Activated CD4-positive, alpha-beta T cell treated with anti-CD3 and anti-CD28 coated beads, Interleukin-2, Interleukin-4, amounts not matched to agents 100 ng/mL and 50 ng/mL, durations not matched to agents 16 hours and 8 hours (primary cell): ENCODE measurements at places on chromosomes 6 and 20.

DNA sequence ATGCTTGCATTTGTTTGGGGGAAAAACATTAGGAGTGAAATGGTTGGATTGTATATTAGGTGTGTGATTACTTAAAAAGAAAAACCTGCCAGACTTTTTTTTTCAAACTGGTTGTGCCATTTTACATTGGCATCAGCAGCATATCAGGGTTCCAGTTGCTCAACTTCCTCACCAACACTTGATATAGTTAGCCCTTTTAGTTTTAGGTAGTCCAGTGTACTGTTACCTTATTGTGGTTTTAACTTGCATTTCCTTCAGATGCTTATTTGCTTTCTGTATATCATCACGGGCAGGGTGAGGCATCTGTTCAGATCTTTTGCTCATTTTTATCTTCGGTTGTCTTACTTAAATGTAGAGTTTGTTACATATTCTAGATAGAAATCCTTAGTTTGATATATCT lies 5.2 kb downstream of the XRN2 start:
- DNase-seq = no peak

DNA sequence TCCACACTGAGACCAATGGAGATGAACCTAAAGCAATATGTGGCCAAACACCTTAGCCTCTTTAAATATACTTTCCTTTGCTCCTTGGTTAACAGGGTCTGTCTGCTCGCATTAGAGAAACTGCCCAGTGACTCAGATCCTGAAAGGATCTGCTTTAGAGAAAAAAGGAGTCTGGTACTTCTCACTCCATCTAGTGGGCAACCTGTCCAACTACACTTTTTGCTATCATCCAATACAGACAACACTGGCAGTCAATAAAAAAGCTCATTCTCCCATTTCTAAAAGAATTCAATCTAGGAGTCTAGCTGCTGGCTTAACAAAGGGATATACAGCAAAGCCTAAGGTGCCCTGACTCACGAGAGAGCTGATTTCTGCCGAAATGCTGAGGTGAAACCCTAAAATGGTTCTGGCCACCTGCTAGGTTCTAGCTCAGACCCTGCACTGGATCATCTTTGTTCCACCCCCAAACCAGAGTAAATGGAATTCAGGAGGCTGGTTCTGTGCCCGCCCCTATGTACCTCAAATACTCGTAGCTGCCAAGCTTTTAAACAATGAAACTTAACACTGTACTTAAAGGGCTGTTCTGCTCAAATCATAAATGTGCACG lies 11.5 kb downstream of the GNL1 start:
- DNase-seq = peak; percentile 75

GRCh38 chr20:47165376-47165865 lies 191.1 kb downstream of the ZMYND8 start:
- DNase-seq = no peak

GRCh38 chr6:131377112-131377705 lies 195.8 kb upstream of the ARG1 start:
- DNase-seq = no peak

DNA sequence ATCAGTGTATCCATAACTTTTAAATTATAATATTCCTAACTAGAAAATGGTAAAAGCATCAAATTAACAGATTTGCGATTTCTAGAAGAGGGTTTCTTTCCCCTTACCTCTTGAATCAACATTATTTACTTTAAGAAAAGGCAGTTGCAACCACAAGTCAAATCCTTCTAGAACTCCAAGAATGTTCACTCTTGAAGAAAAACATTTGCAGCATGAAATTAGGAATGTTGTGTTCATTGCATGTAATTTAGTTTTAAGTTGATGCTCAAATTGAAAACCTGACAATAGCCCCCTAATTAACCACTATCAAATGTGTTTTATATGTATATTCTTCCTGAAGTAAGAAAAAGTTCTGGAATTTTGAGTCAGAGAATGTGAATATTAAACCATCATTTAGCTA lies 2.3 kb upstream of the REV3L start:
- no peak for DNase-seq

- DNase-seq = no peak
These were observed 111.0 kb downstream of the NCOA3 start for GRCh38 chr20:47612670-47613069.

GRCh38 chr6:14240411-14241166 lies 123.0 kb downstream of the CD83 start:
- DNase-seq = no peak

- no peak for DNase-seq
These were observed 113.0 kb downstream of the ERMARD start for GRCh38 chr6:169864148-169865020.

DNA sequence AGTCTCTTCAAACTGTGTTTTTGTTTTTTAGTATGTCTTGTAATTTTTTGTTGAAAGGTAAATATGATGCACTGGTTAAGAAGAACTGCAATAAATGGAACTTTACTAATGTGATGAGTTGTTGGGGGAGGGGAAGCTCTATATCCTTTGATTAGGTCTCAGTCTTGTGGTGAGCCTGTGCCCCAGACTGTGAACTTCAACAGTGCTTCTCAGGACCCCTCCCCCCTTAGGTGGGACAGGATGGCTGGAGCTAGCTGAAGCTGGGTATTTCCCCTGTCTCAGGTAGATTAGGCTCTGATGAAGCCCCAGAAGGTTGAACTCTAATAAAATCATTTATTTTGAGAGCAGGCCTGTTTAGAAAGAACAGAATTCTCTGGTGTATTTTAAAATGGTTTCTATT lies 31.4 kb upstream of the TASP1 start:
- no peak for DNase-seq

DNA sequence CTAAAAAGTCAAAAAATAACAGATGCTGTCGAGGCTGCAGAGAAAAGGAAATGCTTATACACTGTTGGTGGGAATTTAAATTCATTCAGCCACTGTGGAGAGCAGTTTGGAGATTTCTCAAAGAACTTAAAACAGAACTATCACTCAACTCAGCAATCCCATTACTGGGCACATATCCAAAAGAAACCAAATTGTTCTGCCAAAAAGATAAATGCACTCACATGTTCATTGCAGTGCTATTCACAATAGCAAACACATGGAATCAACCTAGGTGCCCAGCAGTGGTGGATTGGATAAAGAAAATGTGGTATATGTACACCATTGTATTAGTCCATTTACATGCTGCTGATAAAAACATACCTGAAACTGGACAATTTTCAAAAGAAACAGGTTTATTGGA lies 116.0 kb upstream of the VGLL2 start:
- no peak for DNase-seq

DNA sequence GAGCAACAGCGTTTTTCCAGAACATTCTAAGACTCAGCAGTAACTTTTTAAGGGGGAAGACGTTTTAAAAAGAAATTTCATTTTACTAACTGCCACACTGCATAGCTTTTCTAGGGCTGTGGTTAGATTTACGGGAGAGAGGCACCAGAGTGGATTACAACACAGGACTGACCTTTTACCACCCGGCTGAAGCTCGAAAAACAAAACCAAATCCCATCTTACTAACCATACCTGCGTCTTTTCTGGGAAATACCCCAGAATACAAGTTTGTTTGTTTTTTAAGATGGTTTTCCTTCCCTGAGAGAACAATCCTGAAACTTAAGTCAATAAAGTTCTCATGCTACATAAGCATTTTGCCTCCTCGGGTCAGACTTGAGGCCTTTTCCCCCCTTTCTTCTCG lies 209.3 kb upstream of the SOX4 start:
- no peak for DNase-seq

DNA sequence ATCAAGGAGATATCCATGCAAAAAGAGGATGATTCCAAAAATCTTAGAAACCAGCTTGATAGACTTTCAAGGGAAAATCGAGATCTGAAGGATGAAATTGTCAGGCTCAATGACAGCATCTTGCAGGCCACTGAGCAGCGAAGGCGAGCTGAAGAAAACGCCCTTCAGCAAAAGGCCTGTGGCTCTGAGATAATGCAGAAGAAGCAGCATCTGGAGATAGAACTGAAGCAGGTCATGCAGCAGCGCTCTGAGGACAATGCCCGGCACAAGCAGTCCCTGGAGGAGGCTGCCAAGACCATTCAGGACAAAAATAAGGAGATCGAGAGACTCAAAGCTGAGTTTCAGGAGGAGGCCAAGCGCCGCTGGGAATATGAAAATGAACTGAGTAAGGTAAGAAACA lies 10.1 kb upstream of the SNRNP48 start:
- DNase-seq = no peak

DNA sequence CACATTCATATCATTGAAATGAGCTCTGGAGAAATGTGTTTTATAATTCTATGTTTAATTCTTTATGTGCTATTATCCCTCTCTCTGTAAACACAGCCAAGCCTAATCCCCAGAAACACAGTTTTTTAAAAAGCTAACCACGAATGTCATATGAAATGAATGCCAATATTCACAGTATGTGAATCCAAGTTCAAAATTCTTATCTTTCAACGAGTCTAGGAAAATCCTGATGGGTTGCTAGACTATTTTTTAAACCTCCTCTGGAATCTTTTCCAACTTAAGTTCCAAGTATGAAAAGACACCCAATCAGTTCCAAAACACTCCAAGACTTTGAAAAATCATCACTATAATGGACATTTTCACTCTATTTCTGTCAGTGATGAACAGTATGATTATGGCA lies 689.3 kb downstream of the HACE1 start:
- DNase-seq = no peak

- no peak for DNase-seq
These were observed 41.3 kb downstream of the HLA-DPB1 start for GRCh38 chr6:33116841-33117711.
